Stromal cell of bone marrow (primary cell): ENCODE measurements at places on chromosomes 12 and 14.

GRCh38 chr14:93028724-93029076 lies 87.0 kb downstream of the ITPK1 start:
- DNase-seq, result no peak

- DNase-seq, result no peak
Observed at GRCh38 chr14:75418850-75419768, 8.7 kb upstream of the JDP2 start.

GRCh38 chr12:123253641-123254459 lies 17.8 kb downstream of the CDK2AP1 start:
- DNase-seq, result no peak

GRCh38 chr14:104680806-104681688 lies 8.4 kb upstream of the INF2 start:
- DNase-seq, result peak; percentile 84

GRCh38 chr12:13595536-13596443 lies 385.6 kb downstream of the GRIN2B start:
- no peak for DNase-seq

- DNase-seq, result no peak
Observed at GRCh38 chr12:127885954-127886750, 380.8 kb upstream of the TMEM132C start.

DNA sequence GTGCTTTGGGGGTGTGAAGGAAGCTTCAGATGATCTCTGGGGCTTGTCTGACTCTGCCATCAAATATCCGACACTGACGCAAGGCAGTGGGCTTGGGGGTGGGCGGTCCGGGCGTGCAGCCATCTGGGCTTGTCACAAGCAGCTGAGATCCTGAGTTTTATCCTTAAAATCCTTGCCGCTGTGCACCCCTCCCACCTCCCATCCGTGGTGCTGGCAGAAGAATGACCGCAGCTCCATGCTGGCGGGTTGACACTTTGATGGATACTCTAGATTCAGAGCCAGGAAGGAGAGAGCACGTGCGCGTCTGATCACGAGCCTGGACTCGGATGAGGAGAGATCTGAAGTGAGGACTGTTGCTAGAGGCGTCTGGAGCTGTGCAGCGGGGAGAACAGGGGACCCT lies 3.0 kb downstream of the ZFYVE21 start:
- no peak for DNase-seq

DNA sequence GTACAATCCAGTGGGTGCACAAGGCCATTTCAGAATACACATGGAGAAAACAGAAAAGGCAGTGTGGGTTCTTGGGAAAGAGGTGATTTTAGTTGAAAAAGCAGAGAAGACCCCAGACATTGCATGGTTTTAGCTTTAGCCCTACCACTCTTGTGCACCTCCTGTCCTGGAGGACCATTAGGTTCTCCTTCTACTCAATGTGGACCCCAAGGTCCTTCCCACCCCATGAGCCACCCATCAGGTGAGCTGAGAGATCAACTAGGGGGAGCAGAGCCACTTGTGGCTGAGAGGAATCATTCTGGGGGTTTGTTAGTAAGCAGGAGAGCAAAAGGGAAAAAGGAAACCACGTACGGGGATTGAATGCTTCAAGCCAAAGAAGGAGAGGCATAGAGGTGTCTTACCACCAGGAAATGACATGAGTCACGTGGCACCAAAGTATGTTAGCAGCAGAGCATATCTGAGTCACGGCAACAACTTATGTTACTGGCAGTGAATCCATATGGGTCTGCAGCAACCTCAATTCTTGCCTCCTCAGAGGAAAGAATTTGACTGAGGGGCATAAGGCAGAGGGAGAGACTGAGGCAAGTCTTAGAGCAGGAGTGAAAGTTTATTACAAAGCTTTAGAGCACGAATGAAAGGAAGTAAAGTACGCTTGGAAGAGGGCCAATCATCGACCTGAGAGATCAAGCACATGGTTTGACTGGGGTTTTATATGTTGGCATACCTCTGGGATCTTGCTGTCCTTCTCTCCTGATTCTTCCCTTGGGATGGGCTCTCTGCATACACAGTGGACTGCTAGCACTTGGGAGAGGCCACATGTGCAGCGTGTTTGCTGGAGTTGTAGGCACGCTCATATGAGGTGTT lies 73.9 kb downstream of the HSD17B6 start:
- DNase-seq, result peak; percentile 22

DNA sequence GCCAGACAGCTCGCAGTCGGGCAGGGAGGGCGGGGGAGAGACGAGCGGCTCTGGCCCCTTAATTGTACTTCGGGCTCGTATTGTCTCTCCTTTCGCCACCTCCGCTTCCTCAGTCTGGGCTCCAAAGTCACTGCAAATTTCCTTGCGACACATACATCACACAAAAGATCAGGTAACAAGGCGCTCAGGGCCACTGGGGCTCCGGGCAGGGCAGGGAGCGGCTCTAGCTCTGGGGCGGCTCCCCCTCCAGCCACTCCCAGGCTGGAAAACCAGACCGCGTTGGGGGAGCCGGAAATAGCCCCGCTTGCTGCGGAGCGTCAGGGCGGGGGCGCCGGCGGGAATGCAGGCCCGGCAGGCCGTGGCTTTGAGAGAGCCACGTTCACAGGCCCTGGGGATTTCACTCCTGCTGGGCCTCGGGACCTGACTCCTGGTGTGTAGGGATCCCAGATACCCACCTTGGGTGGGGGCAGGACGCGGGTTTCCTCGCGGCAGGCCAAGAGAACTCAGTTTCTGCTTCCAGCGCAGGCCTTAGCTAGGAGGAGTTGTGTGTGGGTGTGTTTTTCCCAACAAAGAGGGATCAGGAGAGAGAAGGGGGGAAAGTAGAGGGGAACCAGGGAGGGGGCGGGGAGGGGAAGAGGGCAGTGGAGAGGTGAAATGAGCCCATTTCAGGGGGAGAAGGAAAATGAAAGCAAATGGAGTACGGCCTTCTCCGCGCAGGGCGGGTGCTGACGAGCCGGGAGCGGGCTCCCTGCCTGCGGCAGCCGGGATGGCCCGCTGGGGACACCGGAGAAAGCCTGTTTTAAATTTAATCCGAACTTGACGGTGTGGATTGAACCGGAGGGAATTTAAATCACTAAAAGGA lies 4.4 kb upstream of the HOXC9 start:
- DNase-seq, result no peak

DNA sequence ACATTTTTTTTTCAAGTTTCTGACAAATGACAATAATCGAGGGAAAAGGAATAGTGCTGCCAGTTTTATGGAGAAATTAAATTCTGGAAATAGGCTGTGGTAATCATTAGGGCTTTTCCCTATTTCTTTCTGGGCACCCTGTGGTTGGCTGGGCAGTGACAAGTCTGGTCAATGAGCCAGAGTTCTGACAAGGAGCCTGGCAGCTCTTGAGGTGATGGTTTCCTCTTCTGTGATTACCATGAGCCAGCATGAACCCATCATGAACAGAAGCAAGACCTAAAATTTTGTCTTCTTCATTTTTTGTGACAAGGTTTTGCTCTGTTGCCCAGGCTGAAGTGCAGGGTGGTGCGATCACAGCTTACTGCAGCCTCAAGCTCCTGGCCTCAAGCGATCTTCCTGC lies 115.8 kb downstream of the TRAFD1 start:
- DNase-seq, result no peak

DNA sequence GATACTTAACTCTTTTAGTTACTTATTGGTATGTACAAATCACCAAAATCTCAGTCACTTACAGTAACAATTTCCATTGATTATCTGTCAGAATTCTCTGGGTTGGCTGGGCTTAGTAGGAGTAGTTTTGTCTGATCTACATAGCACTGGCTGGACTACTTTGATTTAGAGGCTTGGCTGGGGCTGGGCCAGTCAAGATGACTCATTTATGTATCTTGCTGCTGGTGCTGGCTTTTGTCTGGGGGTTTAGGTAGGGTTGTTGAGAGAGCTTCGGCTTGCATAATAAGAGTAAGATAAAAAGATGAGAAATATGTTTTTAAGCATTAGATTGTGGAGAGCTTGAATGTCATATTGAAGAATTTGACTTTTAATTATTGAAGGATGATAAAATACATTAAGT lies 1093.7 kb downstream of the SLC6A15 start:
- DNase-seq, result no peak

DNA sequence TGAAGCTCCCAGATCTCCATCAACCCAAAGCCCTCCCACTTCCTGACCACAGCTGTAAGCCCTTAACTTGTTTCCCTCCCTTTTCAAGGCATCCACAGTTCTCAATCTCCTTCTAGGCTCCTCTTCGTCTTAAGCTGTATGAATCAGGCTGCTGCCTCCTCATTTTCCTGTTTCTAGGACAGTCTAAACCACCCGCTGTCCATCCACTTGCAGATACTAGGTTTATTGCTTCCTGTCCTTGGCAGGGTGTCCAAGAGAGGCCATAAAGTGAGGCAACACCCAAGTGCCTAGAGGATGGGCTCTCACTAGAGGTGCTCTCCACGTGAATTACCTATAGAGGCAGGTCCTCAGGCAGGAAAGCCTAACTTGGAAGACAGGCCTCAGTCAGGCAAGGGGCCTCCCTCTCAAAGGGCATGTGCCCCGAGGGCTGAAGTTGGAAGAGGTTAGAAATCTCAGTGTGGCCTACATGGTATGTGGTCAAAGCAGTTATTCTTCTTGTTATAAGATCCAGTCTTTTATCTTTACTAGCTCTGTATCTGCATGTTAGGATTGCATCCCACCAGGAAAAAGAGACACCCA lies 8.8 kb upstream of the TMEM106C start:
- no peak for DNase-seq

- DNase-seq, result no peak
Observed at GRCh38 chr12:126506426-126507182, 1441.4 kb downstream of the AACS start.

GRCh38 chr14:104435147-104436046 lies 144.2 kb upstream of the C14orf180 start:
- no peak for DNase-seq

DNA sequence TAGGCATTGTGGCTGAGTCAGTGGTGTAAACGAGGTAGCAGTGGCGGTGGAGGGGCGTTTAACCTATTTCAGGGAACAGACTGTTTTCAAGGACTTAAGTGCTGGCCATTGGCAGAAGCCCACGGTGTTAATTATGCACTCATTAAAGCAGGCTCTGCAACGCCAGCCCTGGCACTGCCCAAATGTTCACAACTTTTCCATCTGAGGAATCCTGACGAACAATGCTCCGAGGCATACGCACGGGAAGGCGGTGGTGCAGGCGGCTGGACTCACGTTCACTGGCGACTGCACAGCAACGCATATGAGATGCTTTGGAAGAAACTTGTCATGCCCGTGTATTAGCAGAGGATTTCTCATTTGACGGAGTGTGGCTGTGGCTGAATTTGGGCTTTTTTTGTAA lies 70.6 kb upstream of the SLC24A4 start:
- DNase-seq, result no peak

DNA sequence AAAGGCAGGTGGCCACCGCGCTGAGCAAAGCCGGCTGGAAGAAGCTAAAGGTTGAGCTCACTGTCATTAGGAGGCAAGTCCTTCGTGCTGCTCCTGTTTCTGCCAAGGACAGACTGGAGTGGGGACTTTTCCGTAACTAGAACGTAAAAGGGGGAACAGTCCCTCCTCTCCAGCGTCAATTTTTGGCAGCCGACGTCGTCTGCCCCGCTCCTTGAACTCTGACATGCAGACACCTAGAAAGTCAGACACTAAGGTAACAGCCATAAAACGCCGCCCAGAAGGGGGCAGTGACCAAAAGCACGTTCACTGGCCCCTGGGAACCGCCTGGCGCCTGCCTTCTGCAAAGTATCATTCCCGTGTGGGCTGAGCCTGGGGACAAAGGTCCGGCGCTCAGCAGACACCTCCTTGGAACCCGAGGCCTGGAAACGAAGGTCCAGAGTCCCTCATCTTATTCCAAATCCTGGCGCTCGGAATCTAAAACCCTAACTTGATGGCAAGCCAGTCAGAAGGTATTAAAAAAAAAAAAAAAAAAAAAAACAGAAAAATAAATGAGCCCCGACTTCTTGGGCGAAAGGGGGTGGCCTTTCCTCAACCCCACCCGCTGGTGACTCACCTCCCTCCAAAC lies 1.1 kb upstream of the LRP1 start:
- DNase-seq, result no peak

GRCh38 chr14:44756554-44756953 lies 205.2 kb downstream of the KLHL28 start:
- DNase-seq, result no peak
